ENCODE measurements at places on chromosomes 2 and 18. TPM values are rescaled to one million over a fixed set of nuclear protein-coding genes. Genes with fewer than 3 reads are reported as not detected.

GRCh38 chr2:119679846-119680245 lies 845 bp downstream of the TMEM177 start:
- no peak for DNase-seq

- no peak for DNase-seq
Measured at GRCh38 chr18:2036086-2036485, 535.2 kb downstream of the METTL4 start.

GRCh38 chr2:111640480-111640879 lies 243.5 kb downstream of the ANAPC1 start:
- no peak for DNase-seq

DNA sequence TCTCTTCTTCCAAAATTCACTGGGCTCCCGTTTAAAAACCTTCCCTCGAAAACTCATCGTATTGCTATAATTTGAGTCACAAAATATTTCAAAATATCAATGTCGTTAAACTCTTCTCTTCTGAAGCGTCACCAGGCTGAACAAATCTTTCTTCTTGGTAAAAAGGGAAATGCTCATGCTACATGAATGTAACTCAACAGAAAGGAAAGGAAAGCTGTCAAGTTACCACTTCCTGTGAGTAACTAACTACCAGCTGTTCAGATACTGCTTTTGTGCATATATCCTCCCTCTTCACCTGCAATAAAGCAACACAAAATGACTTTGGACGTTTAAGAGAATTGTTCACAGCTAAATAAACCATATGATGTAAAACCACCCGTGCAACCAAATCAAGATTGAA lies 95.4 kb downstream of the DOCK10 start:
- no peak for DNase-seq

- DNase-seq, result no peak
Measured at GRCh38 chr2:233119806-233120205, 59.7 kb downstream of the INPP5D start.

DNA sequence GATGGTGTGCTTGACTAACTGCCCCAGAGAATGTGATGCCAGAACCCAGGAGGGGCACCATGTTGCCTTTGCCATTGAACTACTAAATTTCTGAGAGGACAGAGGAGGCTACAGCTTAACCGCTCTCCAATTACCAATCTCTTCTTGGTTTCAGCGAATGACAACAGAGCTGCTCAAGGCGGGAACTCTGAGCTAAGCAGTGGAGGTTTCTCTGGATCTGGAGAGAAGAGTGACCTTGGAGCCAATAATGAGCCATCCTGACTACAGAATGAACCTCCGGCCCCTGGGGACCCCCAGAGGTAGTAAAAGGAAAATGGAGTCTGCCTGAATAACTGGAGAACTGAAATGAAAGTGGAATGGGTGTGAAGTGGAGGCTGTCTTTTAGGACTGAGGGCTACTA lies 53.2 kb downstream of the DIS3L2 start:
- DNase-seq, result no peak

ACVR1C gene
- total RNA-seq, result 0.93 TPM

HOXD13 gene
- total RNA-seq, result 10.3 TPM

CPO gene
- not detected for total RNA-seq

DNA sequence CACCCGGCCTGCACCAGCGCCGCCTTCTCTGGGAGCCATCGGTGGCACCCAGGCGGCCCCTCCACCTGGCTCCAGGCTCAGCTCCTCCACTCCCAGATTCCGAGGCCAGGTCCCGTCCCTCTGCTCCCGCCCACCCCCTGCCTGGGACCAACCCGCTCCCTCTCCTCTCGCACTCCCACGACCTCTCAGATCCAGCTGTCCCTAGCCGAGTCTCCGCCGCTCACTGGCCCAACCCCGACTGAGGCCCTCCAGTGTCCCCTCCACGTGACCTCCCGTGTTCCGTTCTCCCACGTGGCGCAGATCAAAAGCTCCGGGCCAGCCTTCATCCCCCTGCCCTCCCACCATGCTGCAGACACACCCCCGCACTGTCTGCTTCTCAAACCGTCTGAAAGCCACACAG lies 14.4 kb upstream of the SALL3 start:
- DNase-seq, result no peak

GRCh38 chr2:215218587-215219577 lies 80.5 kb upstream of the ABCA12 start:
- no peak for DNase-seq

DNA sequence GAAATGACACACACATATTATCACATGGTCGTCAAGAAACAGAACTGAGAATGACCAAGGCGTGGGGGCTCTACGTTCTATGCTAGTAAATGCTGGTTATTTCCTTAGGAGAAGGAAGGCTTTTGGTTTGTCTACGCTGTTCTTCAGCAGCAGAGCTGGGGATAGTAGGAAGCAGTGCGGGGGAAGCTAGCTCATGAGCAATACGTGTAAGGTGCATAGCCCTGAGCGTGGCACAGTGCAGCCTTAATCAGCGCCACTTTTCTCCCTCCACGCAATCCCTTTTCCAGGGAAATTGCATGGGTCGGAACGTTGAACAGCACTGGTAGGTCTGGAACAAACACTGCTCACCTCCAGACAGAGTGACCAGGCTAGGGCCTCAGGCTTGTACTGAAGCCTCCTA lies 199.6 kb upstream of the FBXO11 start:
- DNase-seq, result no peak

All from SK-MEL-5 (cell line).